ENCODE measurements at places on chromosomes 6 and 20. TPM values are rescaled to one million over a fixed set of nuclear protein-coding genes. Genes with fewer than 3 reads are reported as not detected.

- no peaks in the 10 kb centered on the region for H3K4me1 ChIP-seq
- no peak overlapping the region for H3K4me3 ChIP-seq
- no peaks in the 10 kb centered on the region for H3K36me3 ChIP-seq
- no peak overlapping the region for H3K27ac ChIP-seq
These were observed 23.5 kb upstream of the SMIM29 start for GRCh38 chr6:34272013-34272926.

GRCh38 chr6:46749731-46750130 lies 3.0 kb downstream of the ANKRD66 start:
- H3K4me3 ChIP-seq: no peak overlapping the region
- peaks cover 5% of the 10 kb centered on the region for H3K4me1 ChIP-seq
- no peaks in the 10 kb centered on the region for H3K36me3 ChIP-seq
- DNase-seq: no peak

- 0 out of 2 replicates have a peak, but pooled peaks cover 3% of the 10 kb centered on the region for H3K36me3 ChIP-seq
- no peak overlapping the region for H3K27ac ChIP-seq
- peak overlapping the region; percentile 34 for H3K4me3 ChIP-seq
- no peaks in the 10 kb centered on the region for H3K27me3 ChIP-seq
- no peak for DNase-seq
- peaks cover 3% of the 10 kb centered on the region for H3K4me1 ChIP-seq
These were observed 16.8 kb upstream of the TCFL5 start for GRCh38 chr20:62878244-62879038.

DNA sequence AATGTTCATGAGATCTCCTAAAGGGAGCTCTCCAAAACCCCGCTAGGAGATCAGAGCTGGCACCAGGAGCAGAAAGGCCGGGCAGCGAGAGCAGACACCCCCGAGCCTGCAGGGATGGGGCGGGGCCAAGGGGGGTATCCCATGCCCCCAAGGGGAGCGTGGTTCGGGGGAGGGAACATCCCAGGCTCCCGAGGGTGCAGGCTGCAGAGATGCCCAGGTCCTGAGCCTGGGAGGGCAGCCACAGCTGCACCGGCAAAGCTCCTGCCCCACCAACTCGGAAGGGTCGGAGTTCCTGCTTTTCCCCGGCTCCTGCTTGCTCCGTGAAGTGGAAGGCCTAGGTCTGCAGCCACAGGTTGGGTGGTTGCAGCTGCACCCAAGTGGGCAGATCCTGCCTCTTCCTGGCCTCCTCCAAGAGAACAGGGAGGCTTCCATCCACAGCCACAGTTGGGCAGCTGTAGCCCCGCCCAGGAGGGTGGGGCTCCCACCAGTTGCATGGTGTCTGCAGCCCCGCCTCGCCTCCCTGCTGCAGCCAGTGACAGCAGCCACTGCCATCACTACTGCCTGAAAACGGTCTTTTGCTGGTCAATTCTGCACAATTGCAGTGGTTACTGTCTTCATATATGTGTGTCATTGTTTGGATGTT lies 13.4 kb upstream of the GMNN start:
- H3K4me1 ChIP-seq: no peaks in the 10 kb centered on the region
- no peaks in the 10 kb centered on the region for H3K36me3 ChIP-seq
- H3K27me3 ChIP-seq: no peaks in the 10 kb centered on the region
- no peak for DNase-seq
- no peak overlapping the region for H3K4me3 ChIP-seq

SAMD10 gene
- 3.8 TPM for total RNA-seq

BPIFB1 gene
- total RNA-seq: not detected

DNA sequence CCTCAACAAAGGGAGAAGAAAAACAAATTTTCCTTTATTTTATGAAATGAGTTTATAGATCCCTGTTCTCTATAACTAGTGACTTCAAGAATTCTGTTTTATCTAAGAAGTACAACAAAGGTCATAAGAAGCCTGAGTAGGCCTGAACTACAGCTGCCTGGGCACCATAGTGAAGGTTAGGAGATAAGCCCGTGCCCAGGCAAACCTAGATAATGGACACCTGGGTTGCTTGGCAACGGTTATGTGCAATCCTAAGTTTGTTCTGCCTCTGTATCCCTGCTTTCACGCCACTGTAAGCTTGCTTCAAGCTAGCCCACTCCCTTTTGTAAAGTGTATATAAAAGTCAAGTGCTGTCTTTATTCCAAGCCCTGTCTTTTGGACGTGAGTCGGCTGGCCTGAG lies 23.2 kb downstream of the SCGN start:
- peaks cover 1% of the 10 kb centered on the region for H3K27me3 ChIP-seq
- H3K4me3 ChIP-seq: no peak overlapping the region
- H3K27ac ChIP-seq: no peak overlapping the region
- H3K36me3 ChIP-seq: no peaks in the 10 kb centered on the region
- H3K4me1 ChIP-seq: no peaks in the 10 kb centered on the region
- DNase-seq: no peak

MYT1 gene
- total RNA-seq: 2.0 TPM

DNA sequence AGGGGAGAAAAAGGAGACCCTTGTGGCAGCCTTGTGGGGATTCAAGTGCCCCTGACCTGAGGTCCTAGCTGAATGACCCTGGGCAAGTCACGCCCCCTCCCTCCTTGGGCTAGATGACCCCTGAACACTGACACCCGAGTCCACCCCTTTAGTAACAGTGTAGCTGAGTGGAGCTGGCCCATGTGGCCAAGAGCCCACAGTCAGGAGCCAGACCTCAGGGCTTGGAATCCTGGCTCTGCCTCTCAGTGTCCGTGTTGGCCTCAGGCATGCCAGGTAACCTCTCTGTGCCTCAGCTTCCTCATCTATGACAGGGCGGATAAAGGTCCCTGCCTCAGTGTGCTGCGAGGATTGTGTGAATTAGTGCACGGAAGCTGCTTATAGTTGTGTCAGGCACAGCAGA lies 14.3 kb downstream of the IP6K3 start:
- H3K27ac ChIP-seq: no peak overlapping the region
- H3K27me3 ChIP-seq: no peaks in the 10 kb centered on the region
- H3K36me3 ChIP-seq: no peaks in the 10 kb centered on the region

BPI gene
- total RNA-seq: not detected

MMP24 gene
- 18.8 TPM for total RNA-seq

TOX2 gene
- total RNA-seq: 3.4 TPM

DNA sequence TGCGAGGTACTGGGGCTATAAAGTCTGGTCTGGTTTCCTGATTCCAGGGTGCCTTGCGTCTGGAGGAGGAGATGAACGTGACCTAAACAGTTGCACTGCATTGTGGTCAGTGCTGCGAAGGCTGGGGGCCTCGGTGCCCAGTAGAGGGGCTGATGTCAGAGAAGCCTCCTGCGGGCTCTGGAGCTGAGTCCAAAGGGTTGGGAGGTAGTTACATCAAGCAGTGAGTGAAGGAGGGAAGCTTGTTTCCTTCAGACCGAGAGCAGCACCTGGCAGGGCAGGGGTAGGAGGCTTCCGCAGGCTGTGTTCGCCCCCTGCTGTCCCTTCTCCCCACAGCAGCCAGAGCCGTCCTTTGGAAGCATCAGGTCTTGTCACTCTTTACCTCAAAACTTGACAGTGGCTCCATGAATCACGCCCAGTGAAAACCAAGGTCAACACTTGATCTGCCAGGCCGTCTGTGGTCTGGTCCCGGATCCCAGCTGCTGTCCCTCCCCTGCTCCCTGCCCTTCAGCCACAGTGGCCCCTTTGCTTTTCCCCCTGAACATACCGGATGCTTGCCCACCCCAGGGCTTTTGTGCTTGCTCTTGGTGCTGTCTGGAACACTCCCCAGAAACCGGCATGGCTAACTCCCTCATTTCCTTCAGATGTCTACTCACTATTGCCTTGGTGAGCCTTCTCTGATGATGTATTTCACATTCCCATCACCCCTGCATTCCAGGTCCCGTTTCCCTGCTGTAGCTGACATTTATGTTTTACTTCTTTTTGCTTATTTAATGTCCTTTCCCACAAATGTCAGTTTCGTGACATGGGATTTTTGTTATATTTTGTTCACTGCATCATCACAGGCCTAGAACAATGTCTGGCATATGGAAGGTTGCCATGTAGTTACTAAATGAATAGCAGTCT lies 7.0 kb downstream of the DYNLRB1 start:
- peaks cover 4% of the 10 kb centered on the region for H3K4me1 ChIP-seq
- no peak overlapping the region for H3K27ac ChIP-seq
- no peaks in the 10 kb centered on the region for H3K27me3 ChIP-seq
- no peak overlapping the region for H3K4me3 ChIP-seq
- no peak for DNase-seq

- DNase-seq: no peak
- H3K27ac ChIP-seq: no peak overlapping the region
- H3K27me3 ChIP-seq: no peaks in the 10 kb centered on the region
- H3K4me1 ChIP-seq: peaks cover under 1% of the 10 kb centered on the region
- H3K4me3 ChIP-seq: no peak overlapping the region
These were observed 378.7 kb downstream of the ZFAND3 start for GRCh38 chr6:38198219-38198618.

CPNE5 gene
- 0.88 TPM for total RNA-seq

DNA sequence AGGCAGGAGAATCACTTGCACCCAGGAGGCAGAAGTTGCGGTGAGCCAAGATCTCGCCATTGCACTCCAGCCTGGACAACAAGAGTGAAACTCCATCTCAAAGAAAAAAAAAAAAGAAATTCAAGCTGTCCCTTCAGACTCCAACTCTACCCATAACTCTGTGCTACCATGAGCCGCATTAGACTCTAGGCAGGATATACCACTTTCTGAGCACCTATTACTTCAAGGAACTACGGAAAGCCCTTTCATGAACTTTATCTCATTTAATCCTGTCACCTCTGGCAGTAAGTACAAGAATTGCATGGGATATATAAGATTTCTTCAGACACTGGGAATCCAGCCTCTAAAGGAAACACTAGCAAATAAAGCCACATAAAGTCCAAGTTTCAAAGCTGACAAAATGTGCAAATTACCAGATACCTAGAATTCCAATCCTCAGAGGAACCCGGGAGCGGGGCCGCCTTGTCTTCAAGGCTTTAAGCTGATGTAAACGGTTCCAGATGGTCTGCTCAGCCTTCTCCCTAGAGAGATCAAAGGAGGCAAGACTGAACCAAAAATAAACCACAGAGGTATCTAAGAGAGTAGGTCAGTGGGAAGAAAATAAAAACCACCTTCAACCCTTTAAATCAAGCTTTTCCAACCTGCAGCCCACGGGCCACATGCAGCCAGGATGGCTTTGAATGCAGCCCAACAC lies 9.4 kb downstream of the CDK5RAP1 start:
- H3K4me1 ChIP-seq: no peaks in the 10 kb centered on the region
- no peak overlapping the region for H3K27ac ChIP-seq
- no peak overlapping the region for H3K4me3 ChIP-seq
- no peak for DNase-seq
- peaks cover 52% of the 10 kb centered on the region for H3K36me3 ChIP-seq

DNA sequence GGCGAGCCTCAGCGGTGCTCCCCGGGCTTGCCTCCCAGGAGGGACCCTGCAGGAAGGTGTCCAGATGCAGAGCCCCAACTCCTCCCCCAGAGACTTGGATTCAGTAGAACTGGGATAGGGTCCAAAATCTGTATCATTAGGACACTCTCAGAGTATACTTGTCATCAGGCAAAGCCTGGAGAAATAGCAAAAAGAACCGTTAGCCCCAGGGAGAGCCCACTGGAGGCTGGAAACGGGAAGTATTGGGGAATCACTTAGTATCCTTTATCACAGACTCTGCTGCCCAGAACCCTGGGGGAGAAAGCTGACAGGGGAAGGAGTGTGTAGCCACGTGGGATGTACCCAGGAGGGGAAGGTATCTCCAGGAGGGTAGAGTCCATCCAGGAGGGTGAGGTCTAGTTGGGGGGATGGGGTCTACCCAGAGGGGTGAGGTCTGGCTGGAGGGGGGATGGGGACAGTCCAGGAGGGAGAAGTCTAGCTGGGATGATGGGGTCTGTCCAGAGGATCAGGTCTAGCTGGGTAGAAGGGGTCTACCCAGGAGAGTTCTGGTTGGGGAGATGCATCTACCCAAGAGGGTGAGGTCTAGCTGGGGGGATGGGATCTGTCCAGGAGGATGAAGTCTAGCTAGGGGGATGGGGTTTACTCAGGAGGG lies 107.2 kb downstream of the LY86 start:
- no peaks in the 10 kb centered on the region for H3K27me3 ChIP-seq
- H3K4me3 ChIP-seq: peak overlapping the region; percentile 36

DNA sequence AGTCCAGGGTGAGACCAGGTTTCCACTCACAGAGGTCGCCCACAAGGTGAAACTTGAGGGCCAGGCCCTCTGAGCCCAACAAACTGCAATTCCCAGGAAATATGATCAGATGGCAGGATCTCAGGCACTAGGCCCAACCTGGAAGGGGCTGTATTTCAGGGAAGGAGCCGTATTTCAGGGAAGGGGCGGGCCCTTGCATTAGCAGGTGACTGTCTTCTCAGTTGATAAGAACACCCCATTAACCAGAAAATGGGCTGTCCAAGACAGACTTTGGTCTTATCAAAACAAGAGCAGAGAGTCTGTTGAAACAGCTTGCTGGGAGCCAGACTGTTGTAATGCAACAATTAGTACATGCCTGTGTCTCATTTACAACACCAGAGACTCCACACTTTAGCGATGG lies 10.9 kb upstream of the BNIP5 start:
- no peaks in the 10 kb centered on the region for H3K36me3 ChIP-seq
- H3K4me3 ChIP-seq: no peak overlapping the region
- no peaks in the 10 kb centered on the region for H3K27me3 ChIP-seq
- H3K27ac ChIP-seq: no peak overlapping the region
- H3K4me1 ChIP-seq: no peaks in the 10 kb centered on the region
- no peak for DNase-seq

GRCh38 chr6:24683297-24684296 lies 16.7 kb downstream of the ACOT13 start:
- H3K36me3 ChIP-seq: no peaks in the 10 kb centered on the region
- peaks cover 5% of the 10 kb centered on the region for H3K27me3 ChIP-seq
- H3K4me3 ChIP-seq: no peak overlapping the region

MLN gene
- not detected for total RNA-seq

DNA sequence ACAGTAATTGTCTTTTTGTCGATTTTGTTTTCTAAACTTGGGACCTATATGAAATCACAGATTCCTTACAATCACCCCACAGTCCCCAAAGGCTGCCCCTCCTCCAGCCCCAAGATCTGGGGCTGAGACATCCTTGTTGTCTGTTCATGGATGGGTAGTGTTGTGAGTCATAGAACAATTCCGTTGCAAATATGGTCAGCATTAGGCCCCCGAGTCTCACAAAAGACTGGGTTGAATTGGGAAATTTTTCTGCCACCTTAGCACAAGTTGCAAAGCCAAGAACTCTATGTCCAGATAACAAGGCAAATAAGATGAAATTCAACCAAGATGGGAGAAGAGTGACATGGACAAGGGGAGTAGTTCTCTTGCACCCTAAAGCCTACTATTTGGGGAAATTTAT lies 10.5 kb upstream of the TAB2 start:
- H3K27ac ChIP-seq: no peak overlapping the region
- no peak overlapping the region for H3K4me3 ChIP-seq
- no peaks in the 10 kb centered on the region for H3K27me3 ChIP-seq
- H3K36me3 ChIP-seq: no peaks in the 10 kb centered on the region

DNA sequence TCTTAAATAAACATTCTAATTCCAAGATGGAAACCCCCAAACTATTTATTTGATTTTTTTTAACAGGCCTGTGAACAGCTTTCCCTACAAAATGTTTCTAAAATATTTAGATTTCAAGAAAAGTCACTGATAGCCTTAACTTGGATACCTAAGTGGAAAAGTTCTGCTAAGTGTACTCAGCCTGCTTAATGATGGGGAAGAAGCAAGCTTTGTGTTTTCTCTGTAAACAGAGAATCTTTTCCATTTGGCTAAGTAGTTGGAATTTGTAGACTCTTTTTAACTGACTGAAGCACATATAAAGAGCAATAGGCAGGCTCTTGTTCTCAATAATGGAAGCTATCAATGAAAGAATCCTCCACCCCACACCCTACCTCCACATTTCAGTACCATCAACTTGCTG lies 108.2 kb downstream of the KIF6 start:
- no peaks in the 10 kb centered on the region for H3K36me3 ChIP-seq
- H3K4me1 ChIP-seq: no peaks in the 10 kb centered on the region
- H3K4me3 ChIP-seq: no peak overlapping the region
- no peaks in the 10 kb centered on the region for H3K27me3 ChIP-seq
- no peak for DNase-seq

RBPJL gene
- total RNA-seq: 0.73 TPM

All from H1 (cell line).